CD8-positive, alpha-beta memory T cell (primary cell): ENCODE measurements at places on chromosomes 7 and 10.

DNA sequence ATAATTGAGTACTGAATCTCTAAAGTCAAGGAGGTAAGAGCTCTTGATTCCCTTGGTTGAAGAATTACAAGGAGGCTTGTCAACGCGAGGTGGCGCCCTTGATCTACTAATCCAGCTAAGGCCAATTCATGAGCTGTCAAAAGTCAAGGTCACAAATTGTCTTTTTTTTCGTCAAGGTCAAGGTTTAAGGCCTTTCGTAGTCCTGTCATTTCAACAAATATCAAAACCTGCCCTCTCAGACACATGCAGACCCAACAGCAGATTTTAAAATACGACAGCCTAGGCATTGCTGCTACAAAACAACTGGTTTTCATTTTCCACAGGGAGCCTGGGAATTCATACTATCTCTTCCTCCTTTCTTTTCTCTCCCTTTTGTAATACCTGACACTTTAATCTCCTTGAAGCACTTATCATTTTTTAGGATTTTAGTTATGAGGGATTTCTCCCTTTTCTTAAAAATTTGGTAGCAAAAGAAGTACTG, 3.6 kb downstream of the HOXA13 start:
- H3K36me3 ChIP-seq, result no peaks in the 10 kb centered on the region
- H3K4me3 ChIP-seq, result no peak overlapping the region
- H3K27me3 ChIP-seq, result peaks cover 77% of the 10 kb centered on the region
- peaks cover 33% of the 10 kb centered on the region for H3K4me1 ChIP-seq
- DNase-seq, result peak; percentile 76
- no peak overlapping the region for H3K27ac ChIP-seq

- no peaks in the 10 kb centered on the region for H3K4me1 ChIP-seq
- H3K27me3 ChIP-seq, result no peaks in the 10 kb centered on the region
- no peak overlapping the region for H3K4me3 ChIP-seq
- no peak for DNase-seq
Measured at GRCh38 chr7:148116195-148116594, 474.4 kb upstream of the C7orf33 start.

- no peak overlapping the region for H3K4me3 ChIP-seq
- no peaks in the 10 kb centered on the region for H3K36me3 ChIP-seq
- no peak for DNase-seq
Measured at GRCh38 chr7:142482891-142483658, 225.2 kb upstream of the PRSS58 start.

GRCh38 chr7:151873402-151873965, 3.4 kb downstream of the PRKAG2 start:
- H3K4me1 ChIP-seq, result peaks cover 12% of the 10 kb centered on the region
- H3K36me3 ChIP-seq, result no peaks in the 10 kb centered on the region
- peak; percentile 26 for DNase-seq
- no peak overlapping the region for H3K4me3 ChIP-seq

GRCh38 chr7:129801882-129802281, 150.9 kb downstream of the UBE2H start:
- no peaks in the 10 kb centered on the region for H3K36me3 ChIP-seq
- DNase-seq, result peak; percentile 15
- H3K27ac ChIP-seq, result no peak overlapping the region

- no peak overlapping the region for H3K27ac ChIP-seq
- H3K27me3 ChIP-seq, result no peaks in the 10 kb centered on the region
- no peaks in the 10 kb centered on the region for H3K4me1 ChIP-seq
- DNase-seq, result no peak
Measured at GRCh38 chr10:95273393-95274312, 17.1 kb downstream of the PDLIM1 start.

GRCh38 chr10:15045380-15045779, 1.6 kb downstream of the OLAH start:
- DNase-seq, result no peak
- H3K36me3 ChIP-seq, result no peaks in the 10 kb centered on the region
- no peaks in the 10 kb centered on the region for H3K27me3 ChIP-seq
- no peaks in the 10 kb centered on the region for H3K4me1 ChIP-seq
- no peak overlapping the region for H3K27ac ChIP-seq
- no peak overlapping the region for H3K4me3 ChIP-seq

GRCh38 chr7:79287981-79288380, 165.5 kb downstream of the MAGI2 start:
- no peak for DNase-seq
- H3K27ac ChIP-seq, result no peak overlapping the region
- H3K27me3 ChIP-seq, result no peaks in the 10 kb centered on the region
- no peaks in the 10 kb centered on the region for H3K4me1 ChIP-seq
- no peaks in the 10 kb centered on the region for H3K36me3 ChIP-seq

GRCh38 chr7:138460176-138460648, at the start of gene TRIM24:
TSS of gene TRIM24 (plus strand) at chr7:138460259. CDS start at chr7:138460549, 290 bp downstream.
- DNase-seq, result peak; percentile 93
- peak within 1 kb of the TSS; percentile 74 for H3K27ac ChIP-seq
- H3K4me1 ChIP-seq, result peaks cover 15% of the 10 kb centered on the region
- no peaks in the 10 kb centered on the region for H3K36me3 ChIP-seq
- no peaks in the 10 kb centered on the region for H3K27me3 ChIP-seq

DNA sequence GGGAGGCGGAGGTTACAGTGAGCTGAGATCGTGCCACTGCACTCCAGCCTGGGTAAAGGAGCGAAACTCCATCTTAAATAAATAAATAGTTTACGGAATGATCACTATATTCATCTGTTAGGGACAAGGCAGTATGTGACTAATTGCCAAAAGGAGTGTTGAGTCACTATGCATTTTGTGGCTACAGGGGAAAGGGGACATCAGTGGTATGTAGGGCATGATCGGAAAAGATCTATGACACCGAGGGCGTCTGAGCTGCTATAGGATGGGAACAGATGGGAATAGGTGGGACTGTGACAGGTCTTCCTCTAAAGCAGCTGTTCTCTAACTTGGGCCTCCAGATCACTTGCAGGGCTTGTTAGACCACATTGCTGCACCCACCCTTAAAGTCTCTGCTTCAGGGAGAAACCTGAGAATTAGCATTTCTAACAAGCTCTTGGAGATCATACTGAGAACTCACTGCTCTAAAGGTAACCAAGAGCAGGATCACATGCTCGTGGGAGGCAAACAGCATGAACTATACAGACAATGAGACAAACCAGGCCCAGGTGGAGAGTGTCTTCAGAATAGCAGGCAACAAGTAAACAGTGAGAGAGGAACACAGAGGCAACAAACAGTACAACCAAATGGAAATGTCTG, 65.1 kb upstream of the ITGA8 start:
- no peak for DNase-seq
- no peaks in the 10 kb centered on the region for H3K4me1 ChIP-seq
- H3K27ac ChIP-seq, result no peak overlapping the region

GRCh38 chr10:120972259-120972658, 121.1 kb downstream of the WDR11 start:
- no peaks in the 10 kb centered on the region for H3K36me3 ChIP-seq
- H3K27ac ChIP-seq, result no peak overlapping the region
- no peak for DNase-seq
- H3K4me1 ChIP-seq, result no peaks in the 10 kb centered on the region

DNA sequence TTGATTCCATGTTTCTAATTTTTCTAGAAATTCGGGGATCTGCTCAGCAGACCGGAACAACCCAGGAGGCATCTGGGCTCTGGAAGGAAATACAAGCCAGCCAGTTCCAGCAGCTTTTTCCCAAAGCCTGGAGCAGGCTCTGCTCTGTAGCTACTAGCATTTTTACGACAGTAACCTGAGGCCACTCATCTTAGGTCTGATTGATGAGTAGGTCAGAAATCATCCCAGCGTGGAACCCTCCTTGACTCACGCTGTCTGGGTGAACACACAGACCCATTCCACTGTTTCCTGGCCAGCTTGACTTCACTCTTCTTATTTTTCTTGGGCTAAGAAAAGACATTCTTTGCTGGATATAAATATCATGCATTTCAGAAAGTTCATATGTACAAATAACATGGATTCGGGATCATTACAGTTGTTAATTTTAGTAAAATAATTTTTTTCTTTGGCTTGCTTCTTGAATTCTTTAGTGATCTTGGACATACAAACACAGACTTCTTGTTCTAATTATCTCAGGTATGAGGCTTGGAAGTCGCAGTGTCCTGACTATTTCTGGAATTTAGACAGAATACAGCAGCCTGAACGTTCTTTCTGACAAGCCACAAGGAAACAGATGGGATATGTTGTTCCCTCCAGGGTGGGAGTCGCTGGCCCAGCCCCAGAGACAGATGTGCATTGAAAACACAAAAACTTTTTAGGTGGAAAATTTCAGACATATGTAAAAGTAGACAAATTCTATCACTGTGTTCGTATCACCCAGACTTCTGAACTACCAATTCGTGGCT, 54.6 kb upstream of the PITRM1 start:
- H3K4me3 ChIP-seq, result no peak overlapping the region
- H3K27me3 ChIP-seq, result no peaks in the 10 kb centered on the region
- H3K27ac ChIP-seq, result no peak overlapping the region
- DNase-seq, result no peak

DNA sequence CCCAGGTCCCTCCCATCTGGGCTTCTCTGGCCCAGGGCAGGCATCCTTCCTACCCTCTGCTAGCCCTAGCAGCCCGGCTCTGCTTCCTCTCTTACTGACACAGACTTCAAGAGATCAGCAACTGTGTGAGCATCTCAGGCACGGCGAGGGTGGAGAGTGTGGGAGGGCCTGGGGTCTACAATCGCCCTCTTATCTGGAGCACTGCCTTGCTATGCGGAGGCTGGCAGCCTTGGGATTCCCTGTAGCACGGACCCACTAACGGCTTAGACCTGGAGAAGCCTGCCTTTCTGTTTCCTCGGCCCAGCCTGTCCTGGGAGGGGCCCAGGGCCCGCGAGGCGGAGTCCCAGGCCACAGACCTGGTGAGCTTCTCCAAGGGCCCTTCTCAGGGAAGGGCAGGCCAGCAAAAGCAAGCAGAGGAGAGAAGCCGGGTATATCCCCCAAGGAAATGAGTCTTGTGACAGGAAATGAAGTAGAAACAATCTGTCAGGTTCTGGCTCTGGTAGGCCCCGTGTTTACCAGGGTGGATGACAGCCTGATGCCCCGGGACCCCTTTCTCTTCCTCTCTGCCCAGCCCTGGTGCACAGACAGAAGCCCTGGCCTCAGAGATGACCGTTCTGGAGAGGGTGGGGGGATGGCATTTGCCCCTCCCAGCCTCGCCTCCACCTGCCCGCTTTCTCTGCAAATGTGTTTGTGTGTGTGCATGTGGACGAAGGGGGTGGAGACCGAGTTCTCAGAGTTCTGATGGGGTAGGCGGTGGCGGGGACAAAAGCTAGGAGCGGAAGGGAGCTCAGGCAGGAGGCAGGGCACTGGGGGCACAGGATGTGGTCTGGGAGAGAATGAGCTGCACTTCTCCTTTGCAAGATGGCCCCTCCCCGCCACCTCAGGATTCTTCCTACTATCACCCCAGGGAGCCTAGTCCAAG, 2.5 kb downstream of the LRCH4 start:
- peaks cover 39% of the 10 kb centered on the region for H3K36me3 ChIP-seq
- H3K4me1 ChIP-seq, result peaks cover 54% of the 10 kb centered on the region
- H3K27ac ChIP-seq, result peak overlapping the region; percentile 68
- peak overlapping the region; percentile 87 for H3K4me3 ChIP-seq
- peak; percentile 78 for DNase-seq

DNA sequence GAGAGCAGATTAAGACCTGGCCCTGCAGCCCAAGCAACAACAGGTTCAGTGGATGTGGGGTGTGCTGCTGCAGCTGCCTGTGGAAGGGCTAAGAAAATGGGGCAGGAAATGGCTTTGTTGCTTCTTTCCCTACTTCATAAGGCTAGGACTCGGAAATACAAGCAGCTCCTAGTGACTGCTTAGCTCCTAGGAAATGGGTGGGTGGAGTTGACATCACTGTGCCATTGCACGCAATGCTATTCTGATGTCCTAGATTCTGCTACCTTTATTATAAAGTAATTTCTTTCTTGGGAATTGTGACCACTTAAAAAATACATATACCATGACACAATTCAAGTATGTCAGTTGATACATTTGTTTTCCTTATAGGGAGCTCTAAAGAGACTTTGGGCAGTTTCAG, 155.8 kb downstream of the FANK1 start:
- no peaks in the 10 kb centered on the region for H3K27me3 ChIP-seq
- DNase-seq, result no peak
- H3K27ac ChIP-seq, result no peak overlapping the region
- H3K4me3 ChIP-seq, result no peak overlapping the region

DNA sequence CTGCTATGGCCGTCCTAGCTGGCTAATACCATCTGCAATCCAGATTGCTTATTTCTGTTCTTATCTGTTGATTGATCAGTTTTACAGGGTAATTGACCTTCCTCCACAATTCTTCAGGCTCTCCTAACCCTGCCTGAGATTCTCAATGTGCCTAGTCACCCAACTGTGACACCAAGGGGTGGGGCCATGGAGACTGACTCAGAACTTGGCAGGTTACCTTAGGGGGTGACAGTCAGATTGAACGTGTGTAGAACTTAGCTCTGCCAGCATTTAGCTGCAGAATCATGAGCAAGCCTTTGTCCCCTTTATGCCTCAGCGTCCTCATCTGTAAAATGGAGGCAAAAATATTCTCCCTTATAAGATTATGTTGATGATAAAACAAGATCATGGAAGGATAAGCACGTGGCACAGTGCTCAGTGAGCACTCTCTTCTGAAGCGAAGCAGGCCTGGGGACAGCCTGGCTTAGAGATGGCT, 19.1 kb upstream of the LEP start:
- H3K4me1 ChIP-seq, result no peaks in the 10 kb centered on the region
- DNase-seq, result no peak
- no peaks in the 10 kb centered on the region for H3K27me3 ChIP-seq
- H3K27ac ChIP-seq, result no peak overlapping the region
- H3K4me3 ChIP-seq, result no peak overlapping the region
